ENCODE measurements at places on chromosomes 5 and 9. TPM values are rescaled to one million over a fixed set of nuclear protein-coding genes. Genes with fewer than 3 reads are reported as not detected.

SLIT3 gene
- polyA plus RNA-seq, result 15.2 TPM

ARHGEF28 gene
- polyA plus RNA-seq, result not detected

SLC6A19 gene
- not detected for polyA plus RNA-seq

P4HA2 gene
- 53.3 TPM for polyA plus RNA-seq

SLC36A3 gene
- not detected for polyA plus RNA-seq

TICAM2 gene
- 7.7 TPM for polyA plus RNA-seq

SOHLH1 gene
- not detected for polyA plus RNA-seq

FANCG gene
- polyA plus RNA-seq, result 33.7 TPM

DEPDC1B gene
- polyA plus RNA-seq, result 14.0 TPM

AIF1L gene
- polyA plus RNA-seq, result 20.2 TPM

PTGR1 gene
- 54.0 TPM for polyA plus RNA-seq

F12 gene
- polyA plus RNA-seq, result 0.24 TPM

OR1J2 gene
- polyA plus RNA-seq, result not detected
